Activated CD4-positive, alpha-beta T cell treated with anti-CD3 and anti-CD28 coated beads for 4 hours (primary cell): ENCODE measurements at places on chromosomes 7 and 10.

DNA sequence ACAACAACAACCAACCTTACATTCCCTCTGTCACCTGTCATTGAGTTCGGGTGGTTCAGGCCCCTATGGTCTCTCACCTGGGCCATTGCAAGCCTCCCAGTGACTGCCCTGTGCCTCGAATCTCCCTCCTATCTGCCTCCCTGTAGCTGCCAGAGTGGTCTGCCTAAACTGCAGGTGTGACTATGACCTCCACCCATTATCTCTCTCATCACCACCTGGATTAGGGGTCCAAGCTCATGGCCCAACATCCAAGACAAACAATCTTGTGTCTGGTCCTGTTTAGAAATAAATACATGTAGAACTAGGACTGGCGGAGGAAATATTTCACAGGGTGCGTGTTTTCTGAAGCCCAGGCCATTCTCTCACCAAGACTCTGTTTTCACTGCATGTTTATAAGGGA, 146.6 kb downstream of the HERPUD2 start:
- no peak for DNase-seq

DNA sequence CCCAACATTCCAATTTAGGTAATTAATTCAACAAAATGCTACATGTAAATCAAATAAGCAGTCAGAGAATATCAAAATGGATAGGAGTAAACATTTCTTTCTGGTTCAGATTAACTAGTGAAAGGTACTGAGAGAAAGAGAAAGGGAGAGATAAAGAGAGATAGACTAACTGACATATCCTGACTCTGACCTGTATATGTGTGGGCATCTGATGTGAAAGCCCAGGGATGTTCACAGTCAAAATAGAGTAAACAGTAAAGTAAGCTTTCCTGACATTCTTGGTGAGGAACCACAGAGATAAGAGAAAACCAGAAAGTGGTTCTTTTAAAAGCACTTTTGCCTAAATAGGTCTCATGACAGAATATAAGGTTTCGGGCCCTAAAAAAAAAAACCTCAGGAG, 37.5 kb upstream of the ANK3 start:
- no peak for DNase-seq

- DNase-seq: no peak
Observed at GRCh38 chr10:77856566-77856965, 70.0 kb downstream of the DLG5 start.

GRCh38 chr7:80890426-80891258, 28.2 kb downstream of the SEMA3C start:
- DNase-seq: no peak

- no peak for DNase-seq
Observed at GRCh38 chr7:26101361-26102151, 50.4 kb upstream of the NFE2L3 start.

DNA sequence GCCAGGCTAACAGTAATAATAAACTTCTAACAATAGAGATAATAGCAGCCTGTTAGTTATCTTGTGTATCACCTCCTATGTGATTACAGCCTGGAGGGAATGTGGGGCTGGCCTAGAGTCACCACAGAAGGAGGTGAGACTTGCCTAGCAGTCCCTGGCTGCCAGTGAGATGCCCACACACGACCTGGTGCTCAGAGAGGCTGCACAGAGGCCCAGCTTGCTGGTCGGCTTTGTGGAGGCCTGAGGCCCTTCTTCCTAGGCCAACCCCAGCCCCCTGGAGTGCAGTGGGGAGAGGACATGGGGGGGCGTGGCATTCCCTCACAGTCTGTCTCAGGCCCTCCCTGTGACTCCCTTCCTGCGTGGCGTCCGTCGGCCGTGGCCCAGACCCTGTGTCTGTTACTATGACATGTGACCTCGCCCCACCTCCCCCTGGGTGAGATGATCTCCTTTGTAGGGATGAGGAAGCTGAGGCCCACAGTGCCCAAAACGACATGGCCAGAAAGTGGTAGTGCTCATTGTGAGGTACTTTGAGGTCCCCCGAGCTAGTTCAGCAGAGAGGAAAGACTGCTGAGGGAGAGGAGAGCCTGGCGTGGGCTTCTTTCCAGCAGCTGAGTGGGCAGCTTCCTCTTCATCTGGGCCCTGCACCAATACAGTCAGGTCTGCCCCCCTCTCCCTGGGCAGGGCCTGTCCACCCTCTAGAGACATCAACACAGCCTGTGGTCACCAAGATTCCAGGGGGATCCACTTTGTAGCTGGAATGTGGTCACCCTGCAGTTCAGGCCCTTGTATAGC, 29.7 kb downstream of the UNC5B start:
- no peak for DNase-seq

GRCh38 chr7:44210107-44210506, 9.3 kb downstream of the YKT6 start:
- no peak for DNase-seq

DNA sequence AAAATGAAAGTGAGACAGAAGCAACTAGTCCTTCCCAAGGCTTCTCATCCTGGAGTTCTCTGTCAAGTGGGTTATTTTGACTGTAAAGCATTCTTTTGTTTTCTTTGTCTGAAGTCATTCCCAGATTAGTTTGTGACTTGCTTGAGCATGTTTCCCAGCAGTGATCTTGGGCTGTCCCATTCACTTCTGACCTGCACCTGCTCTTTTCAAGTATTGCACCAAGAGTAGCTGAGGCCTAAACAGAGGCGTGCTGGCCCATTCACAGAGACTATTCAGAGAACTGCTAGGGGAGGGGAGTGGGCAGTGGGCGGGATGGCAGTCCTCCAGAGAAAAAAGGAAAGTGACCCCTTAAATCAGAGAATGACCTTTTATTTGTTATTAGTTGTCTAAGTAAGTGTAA, 61.3 kb downstream of the CACNA2D1 start:
- no peak for DNase-seq

DNA sequence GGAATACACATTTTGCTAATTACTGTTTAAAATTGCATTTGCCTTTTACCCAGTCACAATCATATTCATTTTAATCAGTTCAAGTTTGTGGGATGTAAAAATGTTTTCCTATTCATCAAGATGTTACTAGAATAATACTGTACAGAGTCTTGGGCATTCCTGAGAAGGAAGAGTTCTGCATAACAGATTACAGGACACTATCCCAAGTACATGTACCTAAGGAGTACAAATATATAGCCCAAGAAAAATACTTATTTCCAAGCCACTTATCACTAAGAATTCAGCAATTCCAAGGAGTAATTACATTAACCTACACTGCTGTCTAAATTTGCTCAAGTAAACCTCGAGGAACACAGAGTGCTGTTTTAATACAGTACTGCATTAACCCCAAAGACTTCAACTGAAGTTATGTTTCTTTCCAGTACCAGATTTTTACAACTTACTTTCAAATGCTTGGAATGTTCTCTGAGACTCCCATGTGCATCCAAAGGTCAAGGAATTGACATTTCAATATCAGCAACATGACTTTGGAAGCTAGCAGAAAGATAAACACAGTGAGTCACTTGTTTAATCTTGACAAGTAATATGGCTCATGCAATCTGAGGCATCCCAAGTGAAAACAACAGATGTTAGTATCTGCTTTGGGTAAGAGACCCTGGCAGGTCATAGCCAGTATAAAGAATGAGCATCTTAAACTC, 125.4 kb upstream of the BET1 start:
- DNase-seq: no peak

GRCh38 chr7:101250324-101250723, 5.4 kb upstream of the FIS1 start:
- no peak for DNase-seq

- DNase-seq: no peak
Observed at GRCh38 chr10:80154978-80155695, 22.6 kb downstream of the PLAC9 start.

DNA sequence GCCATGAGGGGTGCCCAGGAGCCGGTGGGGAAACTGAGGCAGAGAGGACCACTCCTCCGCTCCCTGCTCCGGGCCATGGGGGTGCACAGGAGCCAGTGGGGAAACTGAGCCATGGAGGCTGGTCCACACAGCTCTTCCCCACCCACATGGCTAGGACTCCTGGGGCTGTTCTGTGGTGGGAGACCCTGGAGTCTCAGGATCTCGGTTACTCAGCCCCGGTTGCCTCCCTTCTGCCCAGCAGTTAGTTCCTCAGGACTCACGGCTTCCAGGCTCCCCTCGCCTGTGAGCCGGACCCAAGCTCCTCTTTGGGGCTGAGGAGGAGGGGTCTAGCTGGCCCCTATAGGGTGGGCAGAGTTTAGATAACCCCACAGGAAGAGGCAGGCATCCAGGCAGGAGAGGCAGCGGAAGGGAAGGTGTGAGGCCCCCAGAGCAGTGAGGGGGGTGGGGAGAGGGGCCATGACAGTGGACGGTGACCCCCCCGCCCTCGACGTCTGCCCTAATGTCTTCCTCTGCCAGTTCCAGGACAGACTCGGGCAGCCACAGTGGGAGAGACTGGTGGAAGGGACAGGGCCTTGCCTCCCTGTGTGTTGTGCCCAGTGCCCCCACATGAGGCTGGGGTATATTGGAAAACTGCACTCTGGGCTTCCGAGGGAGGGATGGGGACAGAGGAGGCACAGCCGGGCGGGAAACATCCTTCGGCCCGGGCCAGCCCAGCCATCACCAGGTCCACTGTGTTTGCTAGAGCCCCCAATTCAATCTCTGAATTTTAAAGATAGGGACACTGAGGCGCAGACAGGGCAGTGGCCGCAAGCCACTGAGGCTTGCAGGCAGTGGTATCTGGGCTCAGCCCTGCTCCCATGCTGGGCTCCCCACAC, 4.3 kb downstream of the ELFN1 start:
- DNase-seq: no peak

GRCh38 chr10:102413053-102413705, 5.4 kb downstream of the PSD start:
- DNase-seq: no peak

- no peak for DNase-seq
Observed at GRCh38 chr7:92740700-92741126, 95.7 kb downstream of the CDK6 start.

DNA sequence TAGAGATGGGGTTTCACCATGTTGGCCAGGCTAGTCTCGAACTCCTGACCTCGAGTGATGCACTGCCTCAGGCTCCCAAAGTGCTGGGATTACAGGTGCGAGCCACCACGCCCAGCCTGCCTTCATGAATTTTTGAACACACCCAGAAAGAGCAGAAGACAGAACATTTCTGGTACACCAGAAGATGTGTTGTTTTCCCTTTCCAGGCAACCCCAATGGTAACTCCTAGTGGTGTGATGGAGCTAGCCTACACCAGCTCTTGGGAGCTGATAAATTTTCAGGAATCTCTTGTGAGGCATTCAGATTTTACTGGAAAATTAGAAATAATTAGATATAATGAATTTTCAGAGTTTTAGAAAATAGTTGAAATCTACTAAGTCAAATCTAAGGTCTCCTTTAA, 904 bp upstream of the CCDC7 start:
- no peak for DNase-seq
